ENCODE measurements at places on chromosomes 2 and 18. TPM values are rescaled to one million over a fixed set of nuclear protein-coding genes. Genes with fewer than 3 reads are reported as not detected.

- peaks cover 18% of the 10 kb centered on the region for H3K4me1 ChIP-seq
- H3K27me3 ChIP-seq: no peaks in the 10 kb centered on the region
These were observed 50.8 kb downstream of the ACYP2 start for GRCh38 chr2:54166121-54166773.

GRCh38 chr2:223759569-223760430, 77.6 kb downstream of the AP1S3 start:
- H3K4me1 ChIP-seq: peaks cover 23% of the 10 kb centered on the region
- no peaks in the 10 kb centered on the region for H3K27me3 ChIP-seq
- H3K36me3 ChIP-seq: no peaks in the 10 kb centered on the region
- H3K27ac ChIP-seq: peak overlapping the region; percentile 69

- DNase-seq: no peak
- H3K4me3 ChIP-seq: no peak overlapping the region
These were observed 25.0 kb upstream of the GMCL1 start for GRCh38 chr2:69804416-69804815.

Gene CD207
- total RNA-seq: not detected

Gene CAPN14
- total RNA-seq: not detected

Gene ZNF385B
- not detected for total RNA-seq

Gene NBEAL1
- total RNA-seq: 30.4 TPM

Gene MBP
- total RNA-seq: 0.35 TPM
